IPS-NIHi11 (cell line): ENCODE measurements at places on chromosomes 6 and 20.

DNA sequence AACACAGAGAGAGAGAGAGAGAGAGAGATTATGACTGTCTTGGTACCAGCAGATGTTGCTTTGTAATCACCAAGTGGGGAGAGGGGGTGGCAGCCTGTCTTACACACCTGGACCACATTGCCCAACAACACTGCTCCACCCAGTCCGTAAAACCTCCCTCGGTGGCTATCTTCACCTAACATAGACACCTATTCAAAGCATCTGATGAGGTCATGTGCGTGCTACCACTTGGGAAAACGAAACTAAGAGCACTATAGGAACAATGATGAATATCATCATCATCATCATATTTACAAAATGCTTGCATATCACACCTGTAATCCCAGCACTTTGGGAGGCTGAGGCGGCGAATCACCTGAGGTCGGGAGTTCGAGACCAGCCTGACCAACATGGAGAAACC is 24.1 kb upstream of the SALL4 start:
- no peak for DNase-seq

DNA sequence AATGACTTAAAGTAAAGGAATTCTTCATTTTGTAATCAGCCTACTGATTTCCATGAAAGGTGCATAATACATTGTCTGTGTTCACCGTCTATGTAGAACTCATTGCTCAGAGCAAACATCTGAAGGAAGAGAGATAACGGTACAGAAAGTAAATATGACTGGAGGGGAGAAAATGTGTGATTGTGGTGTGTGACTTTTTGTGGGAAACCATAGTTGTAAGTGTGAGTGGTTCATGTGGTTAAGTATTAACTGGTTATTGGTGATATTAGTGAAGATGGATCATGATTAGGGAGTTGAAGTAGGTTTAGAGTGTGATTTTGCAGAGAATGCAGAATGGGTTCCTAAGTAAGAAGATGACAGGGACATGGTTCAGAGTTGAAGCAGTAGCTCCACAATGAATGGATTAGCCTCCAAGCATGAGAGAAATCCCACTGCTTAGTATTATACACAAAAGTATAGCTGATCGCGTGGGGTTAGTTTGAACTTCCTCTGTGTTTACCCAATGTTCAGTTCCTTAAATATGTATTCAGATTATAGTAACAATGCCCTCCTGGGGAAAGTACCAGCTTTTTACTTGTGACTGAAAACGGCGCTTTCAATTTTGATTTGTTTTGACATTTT is 368.9 kb downstream of the UTRN start:
- DNase-seq: no peak

DNA sequence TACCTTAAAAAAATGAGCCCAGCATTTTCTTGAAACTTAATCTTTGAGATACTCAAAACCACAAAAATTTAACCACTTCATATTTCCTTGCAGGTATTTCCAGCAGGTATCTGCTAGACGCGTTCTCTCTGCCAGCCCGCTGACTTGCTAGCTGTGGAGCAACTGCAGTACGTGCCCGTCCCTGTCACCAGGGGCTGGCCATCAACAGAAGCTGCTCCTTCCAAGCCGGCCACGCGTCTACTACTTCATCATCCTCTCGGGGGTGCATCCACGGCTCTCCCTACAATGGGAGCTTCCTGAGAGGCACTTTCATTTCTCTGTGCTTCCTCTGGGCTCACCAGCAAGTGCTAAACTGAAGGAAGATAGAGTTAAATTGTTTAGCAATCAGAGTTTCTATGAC is 132.4 kb downstream of the DTNBP1 start:
- no peak for DNase-seq

- DNase-seq: no peak
These were observed 32.5 kb downstream of the TFEB start for GRCh38 chr6:41702771-41703494.

DNA sequence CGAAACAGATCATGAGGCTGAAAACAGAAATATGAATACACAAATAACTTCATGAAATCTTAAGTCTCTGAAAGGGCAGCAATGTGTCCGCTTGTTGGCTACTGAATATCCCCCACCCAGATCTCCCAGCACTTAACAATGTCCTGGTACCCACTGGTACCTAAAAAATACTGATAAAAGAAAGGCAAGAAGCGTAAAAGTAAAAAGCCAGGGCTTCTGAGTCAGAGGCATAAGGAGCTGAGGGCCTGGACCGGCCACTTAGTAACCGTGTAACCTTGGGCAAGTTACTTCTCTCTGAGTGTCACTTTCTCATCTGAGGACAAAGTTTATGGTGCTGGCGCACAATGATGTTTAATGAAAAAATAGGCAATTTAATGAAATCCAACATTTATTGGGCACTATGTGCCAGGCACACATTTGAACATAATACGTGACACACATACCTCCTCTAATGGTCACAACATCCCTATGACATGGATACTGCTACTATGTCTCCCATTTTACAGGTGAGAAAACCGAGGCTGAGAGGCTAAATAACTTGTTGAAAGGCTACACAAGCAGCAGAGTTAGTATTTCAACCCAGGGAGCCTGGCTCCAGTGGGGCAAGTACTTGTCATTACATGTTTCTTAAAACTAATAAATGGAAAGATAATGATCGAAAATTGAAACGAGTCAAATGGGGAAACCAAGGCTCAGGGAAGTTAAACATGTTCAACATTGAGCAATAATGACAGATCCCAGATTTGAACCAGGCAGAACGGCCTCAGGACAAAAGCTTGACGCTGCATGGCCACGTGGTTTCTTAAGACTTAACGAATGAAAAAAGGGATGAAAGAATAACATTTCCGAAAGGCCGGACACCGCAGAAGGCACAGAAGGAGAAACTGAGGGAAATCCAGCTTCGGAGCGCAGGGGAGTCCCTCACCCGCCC is 828 bp downstream of the TP53RK start:
- DNase-seq: no peak

- no peak for DNase-seq
These were observed 622.2 kb upstream of the MANEA start for GRCh38 chr6:94955156-94955555.

DNA sequence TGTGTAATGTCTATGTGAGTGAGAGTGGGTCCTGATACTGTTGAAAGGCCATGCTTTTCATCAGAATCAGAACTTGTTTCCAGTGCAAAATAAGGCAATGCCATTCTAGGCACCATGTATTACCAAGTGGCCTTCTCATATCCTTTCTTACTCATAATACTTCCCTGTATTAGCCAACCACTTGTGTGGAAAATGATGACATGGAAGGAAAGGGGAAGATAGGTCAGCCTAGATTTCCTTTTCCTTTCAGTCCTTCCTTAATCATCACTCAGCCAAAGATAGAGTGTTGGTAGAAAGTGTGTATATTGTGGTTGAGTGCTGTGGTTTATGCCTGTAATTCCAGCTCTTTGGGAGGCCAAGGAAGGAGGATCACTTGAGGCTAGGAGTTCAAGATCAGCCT is 158.6 kb upstream of the PREP start:
- no peak for DNase-seq

- peak; percentile 63 for DNase-seq
These were observed 437.6 kb downstream of the MAFB start for GRCh38 chr20:40251284-40251932.

DNA sequence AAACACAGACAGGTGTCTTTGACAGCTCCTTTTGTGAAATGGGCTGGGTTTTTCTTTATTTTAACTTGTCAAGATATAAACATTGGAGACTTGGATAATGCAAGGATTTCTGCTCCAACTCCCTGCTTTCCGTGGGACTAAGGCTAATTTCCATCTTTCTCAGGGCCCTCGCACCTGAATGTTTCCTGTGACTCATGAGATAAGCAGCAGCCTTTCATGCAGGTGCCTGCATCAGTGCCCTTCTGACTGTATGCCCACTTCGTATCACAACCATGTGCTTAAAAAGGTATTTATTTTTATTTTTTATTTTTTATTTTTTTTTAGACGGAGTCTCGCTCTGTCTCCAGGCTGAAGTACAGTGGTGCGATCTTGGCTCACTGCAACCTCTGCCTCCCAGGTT is 736.1 kb downstream of the DOK5 start:
- no peak for DNase-seq

DNA sequence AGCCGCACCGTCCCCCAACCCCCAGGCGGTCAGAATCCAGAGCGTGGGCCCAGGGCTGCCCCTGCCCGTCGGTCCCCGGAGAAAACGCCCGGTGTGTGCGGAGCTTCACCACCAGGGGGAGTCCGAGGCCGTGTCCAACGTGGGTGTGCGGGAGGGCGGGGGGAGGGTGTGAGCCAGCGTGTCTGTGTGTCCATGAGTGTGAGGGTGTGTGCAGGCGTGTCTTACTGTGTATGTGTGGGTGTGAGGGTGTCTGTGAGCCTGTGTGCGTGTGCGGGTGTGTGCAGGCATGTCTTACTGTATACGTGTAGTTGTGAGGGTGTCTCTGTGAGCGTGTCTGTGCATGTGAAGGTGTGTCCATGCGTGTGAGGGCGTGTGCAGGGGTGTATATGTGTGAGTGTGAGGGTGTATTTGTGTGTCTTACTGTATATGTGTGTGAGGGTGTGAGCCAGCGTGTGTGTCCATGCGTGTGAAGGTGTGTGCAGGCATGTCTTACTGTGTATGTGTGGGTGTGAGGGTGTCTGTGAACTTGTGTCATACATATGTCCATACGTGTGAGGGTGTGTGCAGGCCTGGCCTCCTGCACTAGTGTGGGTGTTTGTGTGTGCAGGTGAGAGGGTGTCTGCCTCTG is 24.6 kb upstream of the GATA5 start:
- DNase-seq: peak; percentile 90

DNA sequence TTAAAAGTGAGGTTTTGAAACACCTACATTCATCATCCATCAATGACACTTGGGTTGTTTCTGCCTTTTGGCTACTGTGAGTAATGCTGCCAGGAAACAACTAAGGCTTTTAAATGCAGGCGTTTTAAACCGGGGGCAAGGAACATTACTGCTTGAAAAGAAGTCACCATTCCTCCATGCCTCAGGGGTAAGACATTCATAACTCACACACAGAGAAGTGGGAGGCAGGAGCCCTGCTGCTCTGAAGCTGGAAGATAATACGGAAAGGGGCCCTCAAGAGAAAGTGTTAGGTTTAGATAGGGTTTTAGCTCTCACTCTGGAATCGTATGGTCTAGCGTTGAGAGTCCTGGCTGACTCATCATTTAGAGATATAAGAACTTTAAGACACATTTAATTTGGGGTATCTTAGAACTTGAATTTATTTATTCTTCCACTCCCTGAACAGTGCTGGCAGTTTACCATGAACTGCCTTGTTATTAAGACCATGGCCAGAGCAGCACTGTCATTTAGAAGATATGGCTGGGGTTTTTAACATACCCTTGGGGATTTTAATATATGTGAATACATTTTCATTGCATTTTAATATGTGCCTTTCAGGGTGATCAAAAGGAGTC is 1.8 kb downstream of the TUBB1 start:
- no peak for DNase-seq
